ENCODE measurements at places on chromosomes 12 and 14.

- H3K4me1 ChIP-seq = peaks cover 17% of the 10 kb centered on the region
- H3K36me3 ChIP-seq = peaks cover 32% of the 10 kb centered on the region
- H3K27me3 ChIP-seq = no peaks in the 10 kb centered on the region
- H3K4me3 ChIP-seq = no peak overlapping the region
These were observed 86.6 kb upstream of the TMEM263 start for GRCh38 chr12:106868982-106869700.

DNA sequence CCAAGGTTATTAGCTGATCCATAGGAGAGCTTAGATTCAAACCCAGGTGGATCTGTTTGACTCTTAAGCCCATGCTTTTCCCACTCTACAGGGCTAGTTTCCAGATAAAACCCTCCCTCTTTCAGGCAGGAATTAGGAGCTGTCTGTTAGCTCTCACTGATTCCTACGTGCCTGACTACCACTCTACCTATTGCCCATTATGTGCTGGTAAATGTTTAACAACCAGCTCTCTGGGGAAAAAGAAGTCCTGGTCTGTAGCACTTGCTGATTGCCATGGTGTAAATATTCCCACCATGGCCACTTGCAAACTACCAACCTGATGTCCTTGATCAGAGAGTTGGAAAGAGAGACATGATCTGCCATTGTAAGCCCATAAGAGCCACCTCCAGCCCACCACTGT, 65.5 kb upstream of the BDKRB2 start:
- H3K27ac ChIP-seq = no peak overlapping the region
- peaks cover 2% of the 10 kb centered on the region for H3K27me3 ChIP-seq
- H3K36me3 ChIP-seq = no peaks in the 10 kb centered on the region
- H3K4me3 ChIP-seq = no peak overlapping the region

DNA sequence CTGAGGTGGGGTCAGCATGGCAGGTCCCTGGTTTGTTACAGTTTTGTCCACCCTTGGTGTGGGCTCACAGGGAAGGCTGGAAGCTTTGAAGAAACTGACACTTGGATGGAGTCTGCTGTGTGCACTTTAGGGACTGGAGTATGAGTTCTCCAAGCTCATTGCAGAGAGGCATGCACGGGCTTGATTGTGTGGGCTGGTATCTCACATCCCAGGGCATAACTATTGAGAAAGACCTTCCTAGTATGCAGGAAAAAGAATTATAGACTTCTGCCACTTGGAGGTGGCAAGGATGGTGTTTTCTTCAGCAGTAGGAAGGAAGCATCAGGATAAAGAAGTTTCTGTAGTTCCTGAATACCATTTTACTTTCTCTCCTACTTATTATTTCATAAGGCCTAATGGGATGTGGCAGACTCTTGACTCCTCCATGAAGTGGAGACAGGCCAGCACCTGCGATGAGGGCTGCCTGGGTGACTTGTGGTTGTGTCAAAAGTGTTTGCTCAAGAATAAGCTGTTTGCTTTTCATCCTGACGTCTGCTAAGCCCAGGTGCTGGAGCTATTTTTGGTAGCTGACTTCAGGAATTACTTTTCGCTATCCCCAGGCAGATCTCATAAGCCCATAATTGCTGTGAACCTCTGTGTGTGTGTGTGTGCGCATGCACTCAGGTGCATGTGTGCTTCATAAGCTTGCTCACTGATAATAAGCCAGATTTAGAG, 125.8 kb downstream of the KTN1 start:
- no peaks in the 10 kb centered on the region for H3K4me1 ChIP-seq
- H3K27me3 ChIP-seq = no peaks in the 10 kb centered on the region
- peaks cover 19% of the 10 kb centered on the region for H3K36me3 ChIP-seq
- no peak for DNase-seq
- no peak overlapping the region for H3K4me3 ChIP-seq

GRCh38 chr12:24555730-24556129, 393.2 kb downstream of the BCAT1 start:
- peaks cover 12% of the 10 kb centered on the region for H3K4me1 ChIP-seq
- peaks cover 11% of the 10 kb centered on the region for H3K27me3 ChIP-seq
- H3K4me3 ChIP-seq = no peak overlapping the region
- H3K27ac ChIP-seq = no peak overlapping the region

GRCh38 chr14:93789228-93790130, 1.2 kb upstream of the PRIMA1 start:
- H3K36me3 ChIP-seq = no peaks in the 10 kb centered on the region
- no peak overlapping the region for H3K4me3 ChIP-seq
- H3K27me3 ChIP-seq = peaks cover 10% of the 10 kb centered on the region
- DNase-seq = no peak

All from immature natural killer cell (primary cell).